Fibroblast of villous mesenchyme (primary cell): ENCODE measurements at places on chromosomes 13 and 19.

DNA sequence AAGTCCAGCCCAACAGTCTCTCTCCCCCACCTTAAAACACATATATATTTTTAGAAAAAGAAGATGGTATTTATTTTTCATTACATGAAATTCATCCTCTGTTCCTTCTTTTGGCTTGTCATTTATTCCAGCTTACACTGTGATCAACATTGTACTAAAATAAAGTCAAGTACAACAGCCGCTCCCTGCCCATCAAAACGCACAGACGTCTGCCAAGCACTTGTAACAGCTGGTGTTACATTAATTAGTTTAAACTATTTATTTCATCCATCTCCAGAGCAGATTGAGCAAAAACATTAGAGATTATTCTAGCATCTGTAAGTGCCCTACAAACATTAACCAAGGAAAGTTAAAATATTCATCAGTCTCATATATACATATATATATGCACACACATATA is 350.5 kb downstream of the DACH1 start:
- no peak for DNase-seq

DNA sequence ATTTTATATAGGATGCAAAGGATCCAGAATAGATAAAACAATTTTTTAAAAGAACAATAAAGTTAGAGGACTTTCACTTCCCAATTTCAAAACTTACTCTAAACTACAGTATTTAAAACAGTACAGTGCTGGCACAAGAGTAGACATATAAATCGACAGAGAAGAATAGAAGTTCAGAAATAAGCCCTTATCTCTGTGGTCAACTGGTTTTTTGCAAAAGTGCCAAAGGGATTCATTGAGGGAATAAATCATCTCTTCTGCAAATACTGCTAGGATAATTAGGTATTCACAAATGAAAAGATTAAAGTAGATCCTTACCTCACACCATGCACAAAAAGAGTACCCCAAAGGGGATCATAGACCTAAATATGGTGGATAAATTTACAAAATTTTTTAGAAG is 431.0 kb upstream of the HTR2A start:
- peak; percentile 11 for DNase-seq

GRCh38 chr19:19043881-19044280 is 10.5 kb downstream of the ARMC6 start:
- no peak for DNase-seq

GRCh38 chr13:27177852-27178251 is 6.2 kb upstream of the USP12 start:
- no peak for DNase-seq

GRCh38 chr19:5826531-5827341 is 12.8 kb downstream of the FUT6 start:
- peak; percentile 44 for DNase-seq

- peak; percentile 19 for DNase-seq
These were observed 26.8 kb upstream of the MED4 start for GRCh38 chr13:48121733-48122132.

DNA sequence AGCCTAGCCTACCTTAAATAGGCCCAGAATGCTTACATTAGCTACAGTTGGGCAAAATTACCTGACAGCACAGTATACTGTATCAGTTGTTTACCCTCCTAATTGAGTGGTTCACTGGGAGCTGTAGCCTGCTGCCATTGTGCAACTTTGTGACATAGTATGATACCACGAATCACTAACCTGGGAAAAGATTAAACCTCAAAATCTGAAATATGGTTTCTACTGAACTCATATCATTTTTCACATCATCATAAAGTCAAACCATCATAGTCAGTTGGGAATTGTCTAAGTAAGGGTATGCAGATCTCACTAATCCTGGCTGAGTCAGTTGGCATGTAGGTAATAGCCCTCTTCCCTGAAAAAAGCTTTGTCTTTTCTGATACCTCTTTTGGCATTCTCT is 9.2 kb downstream of the PAN3 start:
- DNase-seq: peak; percentile 31

GRCh38 chr19:55032170-55032800 is 5.8 kb downstream of the GP6 start:
- DNase-seq: no peak

DNA sequence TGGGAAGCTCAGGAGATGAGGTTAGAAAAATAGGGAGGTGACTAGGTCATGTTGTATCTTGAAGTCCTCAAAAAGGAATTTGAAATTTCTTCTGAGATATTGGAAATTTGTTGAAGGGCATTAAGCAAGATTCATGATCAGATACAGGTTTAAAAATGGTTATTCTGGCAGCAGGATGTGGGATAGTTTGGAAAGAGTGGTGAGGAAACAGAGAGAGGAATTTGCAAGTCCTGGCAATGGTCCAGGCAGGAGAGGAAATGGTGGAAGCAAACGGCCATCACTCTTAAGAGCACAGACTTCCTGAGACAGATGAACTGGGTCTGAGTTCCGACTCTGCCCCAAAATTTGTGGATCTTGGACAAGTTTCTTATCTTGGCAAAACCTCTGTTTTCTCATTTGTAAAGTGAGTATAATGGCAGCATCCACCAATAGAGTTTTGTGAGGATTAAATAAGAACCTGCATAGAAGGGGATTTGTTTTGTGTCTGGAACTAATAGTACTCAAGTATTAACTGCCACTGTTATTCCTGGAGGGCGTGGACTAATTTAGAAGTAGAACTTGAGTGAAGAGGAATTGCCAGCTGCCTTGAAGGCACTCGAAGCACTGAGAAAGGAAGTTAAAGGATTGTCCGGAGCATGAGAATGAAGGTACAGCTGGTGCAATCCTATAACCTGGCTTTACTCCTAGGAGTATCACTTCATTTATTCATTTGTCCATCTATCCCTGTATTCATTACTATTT is 99.6 kb downstream of the CCNA1 start:
- peak; percentile 0 for DNase-seq

- DNase-seq: no peak
These were observed 303.9 kb downstream of the FOXO1 start for GRCh38 chr13:40362502-40362901.

GRCh38 chr19:49129238-49129583 is 9.9 kb downstream of the PPFIA3 start:
- peak; percentile 36 for DNase-seq

- DNase-seq: peak; percentile 27
These were observed 67.6 kb upstream of the TDRD3 start for GRCh38 chr13:60329221-60329923.

- no peak for DNase-seq
These were observed 224.7 kb downstream of the ZNF536 start for GRCh38 chr19:30596813-30597399.

DNA sequence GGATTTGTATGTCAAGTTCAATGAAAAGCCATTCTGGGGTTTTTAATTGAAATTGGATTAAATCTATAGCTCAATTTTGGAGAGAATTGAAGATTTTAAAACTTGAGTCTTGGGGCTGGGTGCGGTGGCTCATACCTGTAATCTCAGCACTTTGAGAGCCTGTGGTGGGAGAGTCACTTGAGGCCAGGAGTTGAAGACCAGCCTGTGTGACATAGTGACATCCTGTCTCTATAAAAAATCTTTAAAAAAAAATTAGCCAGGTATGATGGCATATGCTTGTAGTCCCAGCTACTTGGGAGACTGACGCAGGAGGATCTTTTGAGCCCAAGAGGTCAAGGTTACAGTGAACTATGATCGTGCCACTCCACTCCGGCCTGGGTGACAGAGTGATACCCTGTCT is 41.2 kb downstream of the VAV1 start:
- DNase-seq: no peak

DNA sequence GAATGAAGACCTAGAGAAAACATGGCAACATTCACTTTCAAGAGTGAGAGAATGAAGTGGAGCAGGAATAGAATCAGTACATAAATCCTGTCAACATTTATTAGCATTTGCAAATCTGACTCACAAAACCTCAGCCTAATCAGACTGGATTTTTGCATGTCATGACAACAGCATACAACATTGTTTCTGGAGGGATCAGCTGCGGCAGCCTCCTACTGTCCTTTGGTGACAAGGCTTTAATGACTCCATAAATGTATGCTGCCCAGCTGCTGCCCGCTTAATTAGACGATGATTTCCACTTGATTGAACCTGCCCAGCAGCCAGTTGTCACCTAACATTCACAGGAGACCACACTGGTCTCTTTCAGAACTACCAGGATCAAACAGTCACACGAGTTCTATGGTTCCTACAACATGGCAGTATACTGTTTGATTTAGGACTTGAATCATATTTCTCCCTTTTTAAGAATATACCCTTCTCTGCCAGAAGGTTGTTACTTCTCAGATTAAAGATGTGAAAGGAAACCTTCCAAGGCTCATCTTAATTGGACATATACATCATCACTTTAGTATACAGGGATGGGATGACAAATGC is 9.3 kb downstream of the EBPL start:
- peak; percentile 72 for DNase-seq

DNA sequence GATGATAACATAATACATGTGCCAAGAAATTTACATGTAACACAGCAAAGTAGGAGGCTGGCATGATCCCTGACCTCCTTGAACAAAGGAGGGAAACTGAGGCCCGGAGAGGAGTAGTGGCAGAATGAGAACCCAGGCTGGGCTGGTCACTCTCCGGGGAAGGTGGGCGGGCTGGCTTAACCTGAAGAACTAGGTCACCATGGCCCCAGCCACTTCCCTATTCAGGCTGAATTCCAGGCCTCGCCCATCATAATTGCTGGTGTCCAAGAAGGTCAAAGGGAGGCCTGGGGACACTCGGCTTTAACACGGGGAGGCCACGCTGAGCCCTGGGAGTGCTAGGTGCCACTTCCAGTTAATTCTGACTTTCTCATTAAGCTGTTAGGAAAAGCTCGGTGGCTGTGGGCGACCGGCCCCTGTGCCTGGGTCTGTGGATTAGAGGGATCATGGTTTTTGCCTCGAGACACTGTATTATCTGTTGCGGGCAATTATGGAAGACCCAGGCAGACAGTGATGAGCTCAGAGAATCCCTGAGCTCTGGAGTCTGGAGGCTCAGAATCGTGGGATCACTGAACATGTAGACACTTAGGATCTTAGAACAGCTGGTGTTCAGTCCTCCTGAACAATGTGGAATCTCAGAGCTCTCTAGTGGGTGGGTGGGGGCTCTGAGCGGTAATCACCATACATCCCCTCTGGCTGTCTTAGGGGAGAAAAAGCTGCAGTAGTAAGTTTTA is 5.0 kb upstream of the TINCR start:
- DNase-seq: no peak

DNA sequence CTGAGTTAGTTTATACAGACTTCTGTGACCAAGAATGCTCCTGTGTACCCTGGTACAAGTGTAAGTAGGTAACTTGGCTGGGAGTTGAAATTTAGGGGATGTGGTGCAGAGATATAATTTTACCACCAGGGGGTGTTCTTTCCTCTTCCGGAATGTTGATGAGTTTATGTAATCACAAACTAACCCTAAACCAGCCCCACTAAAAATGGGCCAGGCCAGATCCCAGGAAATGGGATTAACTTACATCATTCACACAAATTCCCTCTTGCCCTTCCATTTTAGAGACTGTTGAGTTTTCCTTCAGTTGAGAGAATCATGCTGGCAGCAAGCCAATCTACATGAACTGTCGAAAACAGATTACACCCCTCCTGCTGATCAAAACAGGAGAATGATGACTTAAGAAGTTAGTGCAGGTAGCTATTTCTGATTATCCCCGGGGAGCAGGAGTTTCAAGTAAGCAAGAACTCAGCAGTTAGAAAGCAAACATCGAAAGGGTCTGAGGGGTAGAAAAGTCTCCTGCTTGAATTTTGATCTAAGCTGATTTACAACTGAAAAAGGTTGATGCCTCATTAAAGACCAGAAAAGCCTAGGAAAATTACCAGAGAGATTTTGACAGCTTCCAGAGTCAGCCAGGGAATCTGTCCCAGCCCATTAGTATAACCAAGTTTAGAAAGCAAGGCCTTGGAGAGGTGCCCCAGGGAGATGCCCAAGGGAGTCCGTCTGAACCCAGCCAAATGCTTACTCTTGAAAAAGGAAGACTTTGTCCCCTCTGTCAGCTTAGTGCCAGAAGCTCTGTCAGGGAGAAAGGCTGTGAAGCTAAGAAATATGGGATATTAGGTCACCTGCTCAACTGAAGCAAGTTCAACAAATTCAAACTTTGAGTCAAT is 32.3 kb upstream of the MED4 start:
- DNase-seq: peak; percentile 85

- no peak for DNase-seq
These were observed 261 bp downstream of the PRKD2 start for GRCh38 chr19:46716672-46717033.

GRCh38 chr13:29530901-29531300 is 64.6 kb downstream of the SLC7A1 start:
- DNase-seq: no peak

DNA sequence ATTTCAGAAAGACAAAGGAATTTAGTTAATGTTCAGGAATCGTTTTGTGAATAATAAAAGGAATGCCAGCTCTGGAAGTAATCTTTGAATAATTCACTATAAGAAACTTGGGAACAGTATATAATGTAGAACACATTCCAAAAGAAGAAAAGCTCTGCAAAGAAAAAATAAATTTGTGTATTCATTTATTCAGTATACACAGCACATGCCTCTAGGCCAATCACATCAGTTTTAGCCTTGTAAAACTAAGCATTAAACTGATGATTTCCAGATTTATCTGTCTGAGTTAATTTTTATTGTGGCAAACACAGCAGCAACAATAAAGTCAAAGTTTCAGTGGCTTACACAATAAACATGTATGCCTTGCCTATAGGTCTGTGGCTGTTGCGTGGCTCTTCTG is 5.7 kb upstream of the RXFP2 start:
- no peak for DNase-seq

DNA sequence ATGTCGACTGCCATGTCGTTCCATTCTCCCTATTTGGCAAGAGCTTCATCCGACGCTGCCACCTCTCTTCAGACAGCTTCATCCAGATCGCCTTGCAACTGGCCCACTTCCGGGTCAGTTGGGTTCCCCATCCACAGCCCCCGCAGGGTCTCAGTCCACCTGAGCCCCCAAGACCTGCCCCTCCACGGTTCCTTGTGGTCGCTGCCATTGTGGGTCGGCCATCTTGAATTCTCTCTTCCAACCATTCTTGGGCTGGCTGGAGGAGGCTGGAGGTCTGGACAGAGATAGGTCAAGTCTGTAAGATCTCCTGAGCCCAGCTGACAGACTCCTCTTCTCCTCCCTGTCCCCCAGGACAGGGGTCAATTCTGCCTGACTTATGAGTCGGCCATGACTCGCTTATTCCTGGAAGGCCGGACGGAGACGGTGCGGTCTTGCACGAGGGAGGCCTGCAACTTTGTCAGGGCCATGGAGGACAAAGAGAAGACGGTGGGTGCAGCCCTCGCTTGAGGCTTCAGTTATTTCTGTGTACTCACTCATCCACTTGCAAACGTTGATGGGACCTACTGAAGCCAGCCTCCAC is 19.5 kb downstream of the CPT1C start:
- peak; percentile 31 for DNase-seq
